Lower leg skin (tissue), 4 donors: ENCODE measurements at places on chromosomes 5 and 9.

GRCh38 chr5:57692582-57693487 lies 210.2 kb upstream of the ACTBL2 start:
- peak; percentile 87 for DNase-seq

GRCh38 chr9:107751567-107752210 lies 262.1 kb upstream of the KLF4 start:
- DNase-seq, result no peak

DNA sequence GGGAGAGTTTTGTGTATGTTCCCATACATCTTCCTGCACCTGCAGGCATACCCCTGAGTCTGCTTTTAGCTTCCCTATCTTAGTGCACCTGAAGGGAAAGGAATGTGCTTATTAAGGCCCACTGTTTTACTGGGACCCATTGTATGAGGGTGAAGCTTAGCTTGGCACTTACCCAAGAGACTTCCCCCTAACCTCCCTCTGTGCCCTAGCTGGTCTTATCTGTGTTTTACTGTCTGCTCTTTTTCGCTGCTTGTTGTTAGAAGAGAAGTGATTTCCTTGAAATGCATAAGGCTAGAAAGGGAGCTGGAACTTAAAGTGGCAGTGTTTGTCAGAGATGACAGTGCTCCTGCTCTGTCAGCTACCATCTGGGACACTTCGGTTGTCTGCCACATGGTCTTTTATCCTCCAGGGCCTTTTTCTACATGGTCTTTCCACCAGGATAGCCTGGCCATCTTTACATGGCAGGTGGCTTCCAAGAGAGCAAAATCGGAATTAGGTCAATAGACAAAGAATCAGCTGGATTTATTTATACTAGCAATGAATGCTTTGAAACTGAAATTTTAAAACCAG lies 122.5 kb upstream of the SLC44A1 start:
- no peak for DNase-seq

DNA sequence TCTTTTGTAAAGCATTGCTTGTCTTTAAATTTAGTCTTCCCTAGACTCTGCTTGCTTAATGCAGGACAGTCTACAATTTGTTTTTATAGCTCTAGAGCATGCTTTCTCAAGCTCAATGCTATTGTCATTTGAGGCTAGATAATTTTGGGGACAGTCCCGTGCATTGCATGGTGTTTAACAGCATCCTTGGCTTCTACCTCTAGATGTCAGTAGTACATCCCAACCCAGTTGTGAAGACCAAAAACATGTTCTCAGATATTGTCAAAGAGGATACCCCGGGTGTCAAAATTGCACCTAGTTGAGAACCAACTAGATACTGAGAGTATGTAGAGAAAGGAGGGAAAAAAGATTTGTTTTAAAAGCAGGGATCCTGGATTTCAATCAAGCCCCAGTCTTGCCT lies 277.5 kb downstream of the CEMIP2 start:
- DNase-seq, result no peak

- DNase-seq, result no peak
Measured at GRCh38 chr5:58268268-58268667, 191.6 kb downstream of the PLK2 start.

DNA sequence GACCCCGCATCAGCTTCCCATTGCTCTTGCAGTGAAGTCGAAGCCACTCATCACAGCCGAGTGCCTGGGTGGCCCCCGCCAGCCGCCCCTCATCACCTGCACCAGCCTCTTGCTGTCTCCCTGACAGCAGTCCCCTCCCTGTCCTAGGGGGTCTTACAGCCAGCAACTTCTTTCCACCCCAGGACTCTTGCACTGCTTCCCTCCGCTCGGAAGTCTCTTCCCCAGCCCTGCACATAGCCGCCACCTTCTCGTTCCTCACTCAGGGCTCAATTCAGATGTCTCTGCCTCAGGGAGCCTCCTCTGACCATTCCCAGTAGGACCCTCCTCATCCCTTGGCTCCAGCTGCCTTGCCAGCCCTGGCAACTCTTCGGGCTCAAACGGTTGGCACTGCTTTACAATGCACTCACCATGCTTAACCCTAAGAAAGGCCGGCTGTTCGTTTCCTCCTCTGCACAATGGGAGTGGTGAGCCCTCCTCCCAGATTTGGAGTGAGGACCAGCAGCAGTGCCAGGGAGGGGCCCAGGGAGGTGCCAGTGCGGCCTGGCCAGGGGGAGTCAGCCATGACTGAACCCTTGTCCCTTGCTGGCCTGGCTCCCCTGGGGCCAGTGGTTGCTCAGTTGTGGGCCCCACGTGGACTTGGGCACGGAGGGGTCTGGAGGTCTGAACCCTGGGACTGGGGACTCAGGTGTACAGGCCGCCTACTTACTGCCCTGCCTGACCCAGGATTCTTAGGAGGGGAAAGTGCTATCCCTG lies 6.1 kb downstream of the TCF7 start:
- DNase-seq, result no peak

DNA sequence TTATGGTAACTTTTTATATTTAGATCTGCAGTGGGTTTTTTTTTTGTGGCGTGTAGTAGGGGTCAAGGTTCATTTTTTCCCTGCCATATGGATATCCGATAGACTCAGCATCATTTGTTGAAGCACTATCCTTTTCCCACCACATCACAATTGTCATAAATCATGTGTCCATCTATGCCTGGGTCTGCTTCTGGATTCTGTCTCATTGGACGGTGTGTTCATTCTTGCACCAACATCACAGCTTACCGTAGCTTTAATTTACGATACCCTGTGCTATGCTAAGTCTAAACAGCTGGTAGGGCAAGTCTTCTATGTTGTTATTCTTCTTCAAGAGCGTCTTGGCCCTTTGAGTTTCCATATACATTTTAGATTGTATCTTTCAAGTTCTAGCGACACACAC lies 175.0 kb downstream of the RGS3 start:
- DNase-seq, result no peak

DNA sequence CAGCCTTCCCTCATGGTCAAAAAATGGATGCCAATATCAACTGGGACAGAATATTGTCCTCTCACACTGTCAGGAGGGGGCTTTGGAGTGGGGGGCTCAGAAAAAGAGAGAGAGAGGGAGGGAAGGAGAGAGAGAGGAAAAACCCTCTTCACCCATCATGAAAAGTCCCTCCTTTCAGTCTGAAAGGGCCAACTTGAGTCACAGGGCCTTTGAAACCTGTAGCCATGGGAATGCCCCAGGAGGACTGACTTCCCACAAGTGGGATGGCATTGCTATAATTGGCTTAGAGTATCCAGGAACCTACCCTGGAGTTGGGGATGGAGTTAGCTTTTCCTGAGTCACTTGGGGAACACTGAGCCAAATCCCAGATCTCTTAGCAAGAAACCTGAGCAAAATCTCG lies 41.2 kb downstream of the DNAJC21 start:
- DNase-seq, result no peak

DNA sequence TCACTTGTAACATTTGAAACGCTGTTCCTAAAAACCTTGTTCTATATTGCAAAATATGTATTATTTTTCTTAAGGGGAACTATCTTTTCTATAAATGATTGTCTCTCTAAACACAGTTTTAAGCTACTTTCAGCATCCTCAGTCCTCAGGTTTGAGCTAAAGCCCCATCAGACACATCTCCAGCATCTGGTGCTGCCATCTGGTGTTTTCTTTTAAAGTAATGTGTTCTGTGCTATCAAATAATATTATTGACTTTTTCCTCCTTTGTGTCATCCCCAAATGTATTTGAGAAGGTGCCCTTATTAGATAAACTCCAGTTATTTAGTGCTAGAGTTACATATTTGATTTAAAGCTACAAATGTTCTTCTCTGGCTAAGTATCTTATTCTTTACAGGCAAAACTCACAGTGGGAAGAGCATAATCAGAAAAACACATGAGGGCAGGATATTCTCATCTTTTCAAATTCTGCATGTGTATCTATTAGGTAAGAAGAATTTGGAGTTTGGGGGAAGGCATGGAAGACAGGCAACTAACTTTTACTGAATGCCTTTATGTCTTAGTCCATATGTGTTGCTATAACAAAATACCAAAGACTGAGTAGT lies 27.5 kb downstream of the ZNF474 start:
- DNase-seq, result no peak

DNA sequence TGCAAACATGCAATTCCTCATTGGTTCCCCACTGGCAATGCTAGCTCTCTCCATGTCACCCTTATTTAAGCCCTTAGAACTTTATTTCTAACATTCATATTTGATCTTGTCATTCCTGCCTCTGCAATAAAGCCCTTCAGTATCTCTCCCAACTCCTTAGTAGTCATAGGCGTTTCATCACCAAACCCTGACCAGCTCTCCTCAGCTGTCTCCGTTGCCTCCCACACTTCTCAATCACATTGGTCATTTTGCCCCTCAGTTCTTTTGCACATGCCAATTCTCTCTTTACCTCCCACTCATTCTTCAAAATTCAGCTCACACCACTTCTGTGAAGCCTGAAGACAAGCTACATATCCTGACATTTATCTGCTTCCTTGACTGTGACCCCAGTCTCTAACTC lies 2.8 kb upstream of the RUSC2 start:
- DNase-seq, result no peak

- DNase-seq, result no peak
Measured at GRCh38 chr9:97918611-97919010, 3.7 kb downstream of the TRMO start.

DNA sequence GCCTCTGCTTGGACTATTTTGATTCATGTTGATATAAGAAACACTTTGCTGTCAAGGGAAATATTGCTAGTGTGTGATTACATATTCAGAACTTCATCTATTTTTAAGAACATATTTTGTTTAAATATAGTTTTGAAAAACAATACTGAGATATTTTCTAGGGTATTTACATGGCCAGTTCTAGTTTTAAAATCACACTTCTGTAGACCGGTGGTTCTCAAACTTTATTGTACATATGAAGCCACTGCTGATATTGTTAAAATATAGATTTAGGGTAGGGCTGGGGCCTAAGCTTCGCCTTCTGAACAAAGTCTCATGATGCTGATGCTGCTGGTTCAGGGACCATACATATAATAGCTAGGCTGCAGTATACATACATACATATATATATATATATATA lies 1000.0 kb downstream of the PTPRD start:
- no peak for DNase-seq

- no peak for DNase-seq
Measured at GRCh38 chr9:136243631-136244030, 2.0 kb downstream of the QSOX2 start.

GRCh38 chr5:95858023-95858461 lies 35.5 kb upstream of the GLRX start:
- peak; percentile 68 for DNase-seq

GRCh38 chr5:33507426-33507825 lies 66.7 kb downstream of the TARS1 start:
- no peak for DNase-seq

DNA sequence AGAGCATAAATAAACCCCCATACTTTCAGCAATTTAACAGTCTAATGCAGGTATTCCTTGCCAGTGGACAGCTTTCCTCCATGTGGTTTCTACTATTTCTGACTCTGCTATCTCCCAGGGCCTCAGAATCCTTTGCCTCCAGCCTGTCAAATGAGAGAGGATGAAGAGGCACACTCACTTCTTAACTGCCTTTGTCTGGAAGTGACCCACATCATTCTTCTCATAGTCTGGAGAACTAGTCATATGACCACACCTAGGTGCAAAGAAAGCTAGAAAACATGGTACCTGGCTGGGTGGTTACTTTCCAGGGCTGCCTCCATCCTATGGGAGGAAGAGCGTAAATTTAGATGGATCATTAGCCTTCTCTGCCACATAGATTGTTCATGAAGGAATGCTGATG lies 22.5 kb downstream of the PALM2AKAP2 start:
- DNase-seq, result no peak

DNA sequence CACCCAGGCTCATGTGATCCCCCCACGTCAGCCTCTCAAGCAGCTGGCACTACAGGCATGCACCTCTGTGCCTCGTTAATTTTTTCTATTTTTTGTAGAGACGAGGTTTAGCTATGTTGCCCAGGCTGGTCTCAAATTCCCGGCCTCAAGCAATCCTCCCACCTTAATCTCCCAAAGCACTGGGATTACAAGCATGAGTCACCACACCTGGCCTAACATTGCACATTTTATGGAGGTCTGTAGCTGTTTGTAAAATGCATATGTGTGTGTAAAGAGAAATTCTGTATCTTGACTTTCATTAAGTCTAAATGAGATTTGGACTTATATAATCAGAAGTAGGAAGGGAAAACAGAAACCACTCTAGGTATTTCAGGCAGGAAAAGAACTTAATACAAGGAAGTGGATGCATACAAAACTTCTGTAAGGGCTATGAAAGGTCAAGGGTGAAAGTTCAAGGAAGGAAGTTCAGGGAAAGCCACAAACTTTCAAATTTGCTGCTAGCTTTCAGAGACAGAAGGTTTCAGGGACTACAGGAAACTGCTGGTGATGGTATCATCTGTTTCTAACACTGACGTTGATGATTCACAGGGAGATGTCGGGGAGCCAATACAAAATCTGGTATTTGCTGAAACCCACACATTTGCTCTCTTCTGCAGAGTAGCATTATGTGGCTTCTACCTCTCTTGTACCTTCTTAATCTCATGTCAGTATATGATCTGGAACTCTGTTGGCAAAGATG lies 209.4 kb downstream of the PIK3R1 start:
- DNase-seq, result no peak

- DNase-seq, result no peak
Measured at GRCh38 chr5:33477816-33478215, 37.1 kb downstream of the TARS1 start.

- DNase-seq, result no peak
Measured at GRCh38 chr9:100715100-100715380, 137.2 kb downstream of the CAVIN4 start.

DNA sequence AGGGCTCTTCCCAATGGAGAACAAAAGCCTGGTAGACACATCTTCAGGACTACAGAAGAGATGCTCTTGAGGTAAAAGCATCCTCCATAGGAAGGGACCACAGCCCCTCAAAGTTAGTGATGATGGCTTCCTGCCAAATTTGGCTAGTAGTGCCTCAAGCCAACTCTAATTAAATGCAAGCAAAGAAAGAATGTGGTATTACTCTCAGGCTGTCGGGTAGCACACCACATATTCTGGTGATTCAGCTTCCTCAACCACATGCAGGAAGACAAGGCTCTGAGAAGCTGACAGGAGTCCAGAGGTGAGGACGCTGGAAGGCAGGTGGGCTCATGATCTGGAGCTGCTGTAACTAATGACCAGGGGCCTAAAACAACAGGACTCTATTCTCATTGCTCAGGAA lies 37.2 kb upstream of the S1PR3 start:
- peak; percentile 31 for DNase-seq

GRCh38 chr5:83750749-83751148 lies 30.1 kb upstream of the HAPLN1 start:
- no peak for DNase-seq

- no peak for DNase-seq
Measured at GRCh38 chr9:113921396-113921925, 45.4 kb downstream of the ZNF618 start.

GRCh38 chr5:155726267-155726666 lies 600.7 kb upstream of the SGCD start:
- no peak for DNase-seq

- DNase-seq, result no peak
Measured at GRCh38 chr9:19451240-19452087, 42.7 kb downstream of the ACER2 start.

DNA sequence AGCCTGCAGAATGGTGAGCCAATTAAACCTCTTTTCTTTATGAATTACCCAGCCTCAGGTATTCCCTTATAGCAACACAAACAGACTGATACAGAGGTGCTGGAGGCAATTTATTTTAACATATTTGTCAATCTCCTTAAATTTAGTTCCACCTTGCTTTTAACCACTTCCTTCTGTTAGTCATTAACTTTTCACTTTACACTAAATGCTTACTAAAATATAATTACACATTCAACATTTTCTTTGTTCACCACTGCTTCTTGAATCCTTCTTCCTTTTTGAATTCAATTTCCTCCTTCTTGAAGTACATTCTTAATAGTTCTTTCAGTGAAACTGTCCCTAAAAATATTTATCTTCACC lies 39.4 kb downstream of the LYRM7 start:
- DNase-seq, result no peak

- DNase-seq, result no peak
Measured at GRCh38 chr5:56647099-56647850, 168.1 kb upstream of the MAP3K1 start.
